ENCODE measurements at places on chromosomes 11 and 22. TPM values are rescaled to one million over a fixed set of nuclear protein-coding genes. Genes with fewer than 3 reads are reported as not detected.

The OR4A16 gene
- not detected for total RNA-seq

DNA sequence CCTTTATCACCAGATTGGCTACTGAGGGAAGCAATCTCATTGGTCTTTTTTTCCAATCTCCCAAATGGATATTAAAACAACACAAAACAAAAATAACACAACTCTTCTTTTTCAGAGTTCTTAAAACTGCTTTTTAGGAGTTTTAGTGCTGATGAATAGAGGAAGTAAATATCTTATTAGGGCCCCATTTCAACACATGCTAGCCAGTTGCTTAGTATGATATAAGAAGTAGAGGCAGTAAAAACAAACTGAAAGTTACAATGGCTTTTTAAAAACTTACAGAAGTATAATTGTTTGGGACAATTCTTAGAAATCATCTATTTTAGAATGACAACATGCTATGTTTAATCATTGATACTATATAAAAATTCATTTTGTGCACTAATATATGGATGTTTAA, 3.4 kb downstream of the C11orf71 start:
- no peaks in the 10 kb centered on the region for H3K27me3 ChIP-seq
- peaks cover 22% of the 10 kb centered on the region for H3K36me3 ChIP-seq
- peaks cover 20% of the 10 kb centered on the region for H3K4me1 ChIP-seq
- DNase-seq, result no peak

- peaks cover 5% of the 10 kb centered on the region for H3K36me3 ChIP-seq
- H3K4me1 ChIP-seq, result no peaks in the 10 kb centered on the region
- H3K27ac ChIP-seq, result no peak overlapping the region
- no peak overlapping the region for H3K4me3 ChIP-seq
Measured at GRCh38 chr22:48742556-48743343, 1084.9 kb downstream of the BRD1 start.

The TXNRD2 gene
- 33.7 TPM for total RNA-seq

The DEFB131B gene
- total RNA-seq, result not detected

- no peaks in the 10 kb centered on the region for H3K27me3 ChIP-seq
- H3K4me3 ChIP-seq, result no peak overlapping the region
- H3K27ac ChIP-seq, result no peak overlapping the region
- DNase-seq, result no peak
- no peaks in the 10 kb centered on the region for H3K4me1 ChIP-seq
Measured at GRCh38 chr11:78262691-78263090, 74.0 kb downstream of the USP35 start.

GRCh38 chr11:1938343-1939005, 8.7 kb upstream of the MRPL23 start:
- peaks cover under 1% of the 10 kb centered on the region for H3K4me1 ChIP-seq
- H3K36me3 ChIP-seq, result no peaks in the 10 kb centered on the region
- H3K27me3 ChIP-seq, result peaks cover 34% of the 10 kb centered on the region
- no peak overlapping the region for H3K4me3 ChIP-seq
- no peak overlapping the region for H3K27ac ChIP-seq
- no peak for DNase-seq

- no peaks in the 10 kb centered on the region for H3K4me1 ChIP-seq
- no peaks in the 10 kb centered on the region for H3K27me3 ChIP-seq
- no peak overlapping the region for H3K27ac ChIP-seq
- no peak overlapping the region for H3K4me3 ChIP-seq
Measured at GRCh38 chr11:79564288-79564925, 123.6 kb upstream of the TENM4 start.

The UCP3 gene
- 1.9 TPM for total RNA-seq

GRCh38 chr11:93192163-93192562, 5.6 kb downstream of the SLC36A4 start:
- H3K36me3 ChIP-seq, result peaks cover 4% of the 10 kb centered on the region
- no peak overlapping the region for H3K4me3 ChIP-seq
- no peak overlapping the region for H3K27ac ChIP-seq
- peaks cover 8% of the 10 kb centered on the region for H3K4me1 ChIP-seq
- no peak for DNase-seq

The PHOX2A gene
- not detected for total RNA-seq

DNA sequence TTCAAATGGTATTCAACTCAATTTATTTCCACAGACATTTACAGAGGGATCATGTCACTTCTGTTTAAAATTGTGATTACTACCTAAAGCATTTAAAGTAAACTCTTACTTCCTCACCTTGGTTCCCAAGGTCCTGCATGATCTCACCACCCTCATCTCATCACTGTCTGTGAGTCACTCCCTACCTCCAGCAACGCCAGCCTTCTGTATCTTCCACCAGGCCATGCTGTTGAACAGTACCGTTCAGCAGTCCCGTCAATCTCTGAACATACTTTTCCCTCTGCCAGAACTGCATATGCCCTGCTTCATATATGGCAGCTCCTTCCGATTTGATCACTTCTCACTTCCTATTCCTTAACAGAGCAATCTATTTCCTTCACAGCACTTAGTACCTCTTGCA, 2.0 kb downstream of the FBXO3 start:
- peak overlapping the region; percentile 71 for H3K4me3 ChIP-seq
- peaks cover 34% of the 10 kb centered on the region for H3K4me1 ChIP-seq
- no peaks in the 10 kb centered on the region for H3K27me3 ChIP-seq

DNA sequence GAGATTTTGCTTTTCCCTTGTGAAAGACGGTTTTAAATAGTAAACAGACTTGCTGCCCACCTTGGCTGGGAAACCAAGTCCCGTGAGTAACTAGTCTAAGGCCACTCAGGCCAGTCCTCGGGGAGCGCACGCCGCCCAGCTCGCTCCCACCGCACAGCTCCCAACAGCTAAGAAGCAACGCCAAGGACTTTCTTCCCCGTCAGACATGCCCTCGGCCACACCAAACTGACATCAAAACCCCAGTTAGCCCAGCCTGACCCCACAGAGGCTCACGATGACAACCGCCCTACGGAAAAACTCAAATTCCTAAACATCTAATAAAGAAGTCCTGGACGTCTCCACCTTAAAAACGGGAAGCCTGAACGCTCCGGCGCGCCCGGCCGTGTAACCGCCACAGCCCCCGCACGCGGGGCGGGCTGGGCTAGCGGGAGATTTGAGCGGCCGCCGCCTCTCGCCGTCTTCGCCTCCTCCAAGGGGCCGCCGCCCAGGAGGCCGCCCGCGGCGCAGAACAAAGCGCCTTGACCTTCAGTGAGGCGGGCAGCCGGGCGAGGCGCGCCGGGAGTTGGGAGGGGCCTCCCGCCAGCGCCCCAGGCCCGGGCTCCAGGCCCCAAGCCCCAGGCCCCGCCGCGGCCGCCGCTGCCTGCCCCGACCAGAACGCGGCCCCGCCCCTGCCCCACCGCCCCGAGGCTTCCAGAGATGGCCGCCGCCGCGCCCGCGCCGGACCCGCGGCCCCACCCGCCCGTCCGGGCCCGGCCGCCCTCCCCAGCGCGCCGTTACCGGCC, 486 bp downstream of the NAP1L4 start:
- no peak for DNase-seq
- H3K27ac ChIP-seq, result peak overlapping the region; percentile 97
- H3K4me3 ChIP-seq, result peak overlapping the region; percentile 98

- H3K36me3 ChIP-seq, result no peaks in the 10 kb centered on the region
- no peak for DNase-seq
- no peaks in the 10 kb centered on the region for H3K4me1 ChIP-seq
- no peak overlapping the region for H3K27ac ChIP-seq
Measured at GRCh38 chr22:48044487-48045060, 1282.1 kb downstream of the TBC1D22A start.

DNA sequence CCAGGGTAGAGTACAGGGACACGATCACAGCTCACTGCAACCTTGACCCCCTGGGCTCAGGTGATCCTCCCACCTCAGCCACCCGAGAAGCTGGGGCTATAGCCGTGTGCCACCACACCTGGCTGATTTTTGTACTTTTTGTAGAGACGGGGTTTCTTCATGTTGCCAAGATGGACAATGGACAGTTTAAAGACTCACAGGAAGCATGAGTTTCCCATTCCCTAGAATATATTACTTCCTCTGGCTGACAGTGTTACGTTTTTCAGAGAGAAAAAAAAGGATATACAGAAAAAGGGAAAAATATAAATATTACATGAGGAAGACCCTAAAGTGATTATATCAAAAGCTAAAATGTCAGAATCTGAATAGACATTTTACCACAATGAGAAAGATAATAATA, 72.3 kb downstream of the RSF1 start:
- no peaks in the 10 kb centered on the region for H3K4me1 ChIP-seq
- no peak overlapping the region for H3K4me3 ChIP-seq
- H3K27ac ChIP-seq, result no peak overlapping the region
- H3K36me3 ChIP-seq, result peaks cover 7% of the 10 kb centered on the region
- H3K27me3 ChIP-seq, result no peaks in the 10 kb centered on the region
- no peak for DNase-seq
